ENCODE measurements at places on chromosomes 7 and 10.

GRCh38 chr7:35003679-35004303 is 33.5 kb downstream of the DPY19L1 start:
- no peak for DNase-seq

DNA sequence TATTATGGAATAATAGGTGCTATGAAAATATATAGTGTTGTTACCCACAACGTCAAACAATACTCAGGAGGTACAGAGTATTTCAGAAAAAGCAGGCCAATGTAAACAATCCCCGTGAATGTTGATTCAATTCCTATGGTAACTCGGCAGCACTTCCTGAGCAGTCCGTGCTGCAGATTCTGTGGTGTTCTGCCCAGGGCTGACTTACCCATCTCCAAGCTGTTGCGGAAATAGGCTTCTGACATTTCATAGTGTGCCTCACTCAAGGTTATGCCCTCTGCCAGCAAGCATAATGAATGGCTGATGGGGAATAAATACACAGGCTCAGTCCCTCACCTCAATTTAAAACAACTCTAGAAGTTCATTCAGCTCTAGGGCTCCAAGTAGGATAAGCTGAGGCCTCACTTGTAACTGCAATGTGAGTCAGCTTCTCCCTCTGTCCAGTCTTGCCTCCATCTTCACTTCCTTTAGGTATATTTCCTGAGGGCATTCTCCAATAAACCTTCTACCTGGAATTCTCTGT is 177.6 kb downstream of the GNAI1 start:
- DNase-seq, result no peak

GRCh38 chr10:104250371-104250770 is 4.3 kb upstream of the GSTO1 start:
- no peak for DNase-seq

- DNase-seq, result no peak
Observed at GRCh38 chr10:124231168-124232155, 138.1 kb upstream of the CHST15 start.

GRCh38 chr10:32095116-32095733 is 39.0 kb upstream of the KIF5B start:
- DNase-seq, result no peak

DNA sequence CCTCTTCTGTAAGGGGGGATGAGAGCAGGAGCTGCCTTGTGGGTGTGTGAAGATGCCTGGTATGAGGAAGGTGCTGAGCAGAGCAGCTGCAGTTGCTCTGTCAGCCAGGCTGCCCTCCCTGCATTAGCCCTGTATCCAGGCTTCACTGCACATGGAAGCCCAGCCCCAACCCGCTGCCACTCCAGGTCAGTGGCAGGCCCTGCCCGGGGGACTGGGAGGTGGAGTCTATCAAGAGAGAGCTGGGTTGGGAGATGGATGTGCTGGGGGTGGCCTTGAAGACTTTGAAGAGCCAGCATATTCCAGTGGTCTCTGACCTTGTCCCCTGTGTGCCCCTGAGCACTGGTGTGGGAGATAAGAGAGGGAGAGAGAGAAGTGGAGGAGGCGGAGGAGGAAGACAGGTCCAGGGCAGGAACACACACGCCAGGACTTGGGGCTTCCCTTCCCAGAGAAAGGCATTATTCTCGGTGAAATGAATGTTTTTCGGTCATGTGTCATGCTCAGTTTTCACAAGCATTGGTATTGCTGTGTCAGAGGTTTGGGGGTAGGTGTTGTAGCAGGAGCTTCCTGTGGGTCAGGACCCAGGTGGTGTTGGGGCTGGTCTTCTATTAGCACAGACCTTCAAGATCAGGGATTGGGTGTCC is 2.6 kb downstream of the PPIF start:
- DNase-seq, result no peak

GRCh38 chr7:84686373-84686772 is 491.8 kb upstream of the SEMA3A start:
- DNase-seq, result no peak

GRCh38 chr10:131396121-131397050 is 84.9 kb upstream of the TCERG1L start:
- DNase-seq, result no peak

DNA sequence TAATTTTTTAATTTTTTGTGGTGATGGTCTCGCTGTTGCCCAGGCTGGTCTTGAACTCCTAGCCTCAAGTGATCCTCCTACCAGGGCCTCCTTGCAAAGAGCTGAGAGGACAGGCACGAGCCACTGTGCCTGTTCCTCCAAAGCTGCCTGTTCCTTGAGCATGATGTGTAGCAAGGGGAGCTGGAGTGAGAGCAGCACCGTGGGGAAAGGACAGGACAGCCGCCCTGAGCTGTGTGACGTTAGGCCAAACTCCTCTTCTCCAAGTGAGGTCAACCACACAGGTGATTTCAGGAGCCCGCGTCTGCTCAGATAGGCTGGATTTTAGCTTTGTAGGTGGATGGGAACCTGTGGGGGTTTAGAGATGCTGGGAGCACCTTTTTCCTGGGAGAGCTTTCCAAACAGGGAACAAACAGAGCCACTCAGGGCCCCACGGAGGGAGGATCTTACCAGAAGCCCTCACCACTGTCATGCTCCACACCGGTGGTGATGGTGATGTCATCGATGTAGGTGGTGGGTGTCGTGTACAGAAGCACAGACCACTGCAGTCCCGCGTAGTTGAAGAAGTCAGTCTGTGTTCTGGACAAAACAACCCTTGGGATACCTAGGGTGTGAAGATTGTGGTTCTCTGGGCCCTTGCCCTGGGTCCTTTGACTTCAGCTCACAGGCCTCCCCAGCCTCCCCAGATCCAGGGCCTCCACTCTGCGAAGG is 44.8 kb upstream of the ZNF479 start:
- DNase-seq, result no peak

GRCh38 chr7:48299580-48300169 is 128.4 kb downstream of the ABCA13 start:
- DNase-seq, result peak; percentile 7

DNA sequence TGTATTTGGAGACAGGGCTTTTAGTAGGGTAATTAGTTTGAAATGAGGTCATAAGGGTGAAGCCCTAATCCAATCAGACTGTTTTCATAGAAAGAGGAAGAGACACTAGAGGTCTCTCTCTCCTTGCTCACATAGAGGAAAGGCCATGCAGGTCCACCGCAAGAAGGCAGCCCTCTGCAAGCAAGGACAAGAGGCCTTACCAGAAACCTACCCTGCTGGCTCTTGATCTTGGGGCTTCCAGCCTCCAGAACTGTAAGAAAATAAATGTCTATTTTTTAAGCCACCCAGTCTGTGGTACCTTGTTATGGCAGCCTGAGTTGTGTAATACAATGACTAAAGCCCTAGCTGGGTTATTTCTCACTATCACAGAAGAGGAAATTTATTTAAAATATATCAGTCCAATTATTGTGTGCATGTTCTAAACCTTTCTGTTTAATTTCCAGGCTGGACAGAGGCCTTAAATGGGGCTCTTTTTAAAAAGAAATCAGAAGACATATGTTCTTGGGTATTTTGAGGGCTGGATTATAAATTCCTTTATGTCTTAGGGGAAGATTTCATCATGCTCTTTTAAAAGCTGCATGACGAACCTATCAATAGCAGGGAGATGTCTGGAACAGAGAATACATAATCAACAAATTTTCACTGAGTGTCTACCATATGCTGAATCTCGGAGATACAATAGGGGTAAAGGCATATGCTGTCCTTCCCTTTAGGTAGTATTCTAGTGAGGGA is 12.9 kb upstream of the TMEM26 start:
- no peak for DNase-seq

DNA sequence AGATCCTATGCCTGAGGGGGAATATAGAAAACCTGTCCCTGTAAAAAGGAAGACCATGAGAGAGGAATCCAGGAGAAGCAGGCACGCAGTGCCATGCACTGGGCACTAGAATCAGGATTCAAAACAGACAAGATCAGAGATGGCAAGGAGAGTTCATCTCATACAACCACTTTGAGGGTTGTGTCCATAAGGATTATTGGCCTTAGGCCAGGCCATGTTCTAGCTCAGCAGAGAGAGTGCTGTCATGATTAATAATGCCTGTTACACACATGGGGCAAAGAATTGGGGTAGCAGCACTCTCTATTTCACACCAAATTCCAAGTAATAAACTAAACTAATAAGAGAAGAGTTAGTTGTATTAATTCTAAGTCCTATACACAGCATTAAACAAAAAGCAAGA is 29.1 kb downstream of the EZH2 start:
- no peak for DNase-seq

DNA sequence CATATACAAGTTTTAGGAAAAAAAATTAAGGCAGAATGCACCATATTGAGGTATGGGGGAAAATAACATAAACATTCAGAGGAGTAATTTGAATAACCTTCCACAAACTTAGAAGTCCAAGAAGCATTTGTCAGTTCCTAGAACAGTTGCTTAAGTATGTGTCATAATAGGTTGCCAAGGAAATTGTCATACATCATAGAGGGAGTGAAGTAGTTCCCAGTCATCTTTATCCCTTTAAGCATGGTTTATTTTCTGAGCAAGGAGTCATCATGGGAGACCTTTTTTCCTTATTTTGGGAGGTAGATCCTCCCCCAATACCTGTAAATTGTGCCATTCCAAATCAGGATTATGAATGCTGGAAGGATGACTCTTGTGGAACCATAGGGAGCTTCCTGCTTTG is at the start of gene SSMEM1:
SSMEM1 (plus strand) TSS at position 219 of the 400 bp plus-strand sequence; CDS start at position 270, 51 bp downstream.
- DNase-seq, result no peak

GRCh38 chr10:47053081-47053798 is 142.0 kb downstream of the PTPN20 start:
- DNase-seq, result no peak

GRCh38 chr7:150409300-150410030 is 30.3 kb downstream of the ZNF775 start:
- no peak for DNase-seq

GRCh38 chr7:158175779-158176178 is 411.8 kb downstream of the PTPRN2 start:
- no peak for DNase-seq

- no peak for DNase-seq
Observed at GRCh38 chr10:74156919-74157289, 5.9 kb downstream of the ADK start.

- DNase-seq, result no peak
Observed at GRCh38 chr7:122572706-122573105, 126.2 kb downstream of the RNF133 start.

- DNase-seq, result no peak
Observed at GRCh38 chr7:70472601-70473237, 659.2 kb upstream of the GALNT17 start.

GRCh38 chr7:133217773-133218172 is 35.1 kb upstream of the EXOC4 start:
- DNase-seq, result no peak

DNA sequence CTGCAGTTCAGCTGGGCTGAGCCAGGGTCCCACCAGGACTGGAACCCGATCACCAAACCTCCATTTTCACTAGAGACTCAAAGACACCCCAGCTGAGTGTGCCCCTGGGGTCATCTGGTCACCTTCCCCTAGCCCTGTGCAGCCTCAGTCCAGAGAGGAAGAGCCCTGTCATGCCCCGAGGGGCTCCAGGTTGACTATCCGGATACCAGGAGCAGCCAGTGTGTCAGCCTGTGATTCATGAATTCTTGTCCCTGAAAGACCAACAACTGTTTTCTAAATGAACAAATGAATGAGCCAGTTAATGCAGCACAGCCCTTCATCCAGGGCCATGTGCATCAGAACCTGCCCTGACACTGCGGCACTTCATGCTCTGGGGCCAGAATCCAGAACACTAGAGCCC is 201.9 kb upstream of the TCERG1L start:
- DNase-seq, result no peak

- no peak for DNase-seq
Observed at GRCh38 chr10:111677759-111678158, 505.8 kb downstream of the GPAM start.

- no peak for DNase-seq
Observed at GRCh38 chr7:77409739-77410547, 6.2 kb downstream of the GSAP start.

GRCh38 chr10:76352300-76352699 is 920.9 kb downstream of the LRMDA start:
- DNase-seq, result no peak

- DNase-seq, result no peak
Observed at GRCh38 chr7:113698556-113699220, 220.1 kb downstream of the PPP1R3A start.

- no peak for DNase-seq
Observed at GRCh38 chr7:114085592-114086501, 167.0 kb upstream of the PPP1R3A start.

- DNase-seq, result no peak
Observed at GRCh38 chr10:71999360-72000072, 35.3 kb downstream of the CHST3 start.

GRCh38 chr10:45001381-45002148 is 842 bp downstream of the ZNF22 start:
- DNase-seq, result peak; percentile 22

DNA sequence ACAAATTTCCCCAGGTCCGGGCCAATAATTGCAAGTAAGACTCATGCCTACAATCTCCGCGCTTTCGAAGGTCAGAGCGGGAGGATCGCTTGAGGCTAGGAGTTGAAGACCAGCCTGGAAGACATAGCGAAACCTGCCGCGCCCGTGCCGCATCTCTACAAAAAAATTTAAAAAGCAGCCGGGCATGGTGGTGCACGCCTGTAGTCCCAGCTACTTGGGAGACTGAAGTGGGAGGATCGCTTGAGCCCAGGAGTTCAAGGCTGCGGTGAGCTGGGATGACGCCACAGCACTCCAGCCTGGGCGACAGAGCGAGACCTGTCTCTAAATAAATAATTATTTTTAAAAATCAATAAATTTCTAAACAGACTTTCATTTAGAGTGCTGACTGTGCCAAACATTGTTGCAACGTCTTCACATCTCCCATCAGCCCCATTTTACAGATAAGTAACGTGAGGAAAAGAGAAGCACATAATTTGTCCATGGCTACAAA is 494 bp upstream of the CFAP43 start:
- DNase-seq, result no peak

- DNase-seq, result no peak
Observed at GRCh38 chr7:125926621-125927020, 997.0 kb upstream of the POT1 start.

GRCh38 chr7:99677013-99677647 is 2.7 kb downstream of the CYP3A5 start:
- no peak for DNase-seq

- no peak for DNase-seq
Observed at GRCh38 chr10:121485436-121486139, 112.7 kb downstream of the FGFR2 start.

DNA sequence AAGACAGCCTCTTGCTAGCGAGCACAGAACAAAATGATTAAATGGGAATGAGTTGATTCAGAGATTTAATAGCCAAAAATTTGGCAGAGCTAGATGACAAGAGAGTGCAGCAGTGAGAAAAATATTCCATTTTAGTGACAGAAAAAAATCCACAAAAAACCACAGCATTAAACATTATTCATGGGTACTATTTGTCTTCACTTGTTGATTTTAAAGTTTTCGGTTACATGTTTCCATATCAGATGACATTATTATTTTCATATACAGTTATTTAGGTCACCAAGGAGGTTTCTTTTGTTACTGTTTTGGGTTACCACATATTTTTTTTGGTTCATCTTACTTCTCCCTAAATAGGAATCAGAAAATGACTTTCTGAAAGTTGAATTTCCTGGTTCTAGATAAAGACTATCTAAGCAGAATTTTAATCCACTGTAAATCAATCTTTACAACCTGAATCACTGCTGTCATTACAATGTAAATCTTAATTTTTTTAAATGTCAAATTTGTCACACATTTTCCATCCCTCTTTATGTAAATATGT is 87.9 kb downstream of the SVIL start:
- no peak for DNase-seq

Measured in stimulated activated CD8-positive, alpha-beta memory T cell treated with anti-CD3 and anti-CD28 coated beads, Interleukin-4, amount 100 ng/mL, for 24 hours (primary cell).